ENCODE measurements at places on chromosomes 3 and 15.

DNA sequence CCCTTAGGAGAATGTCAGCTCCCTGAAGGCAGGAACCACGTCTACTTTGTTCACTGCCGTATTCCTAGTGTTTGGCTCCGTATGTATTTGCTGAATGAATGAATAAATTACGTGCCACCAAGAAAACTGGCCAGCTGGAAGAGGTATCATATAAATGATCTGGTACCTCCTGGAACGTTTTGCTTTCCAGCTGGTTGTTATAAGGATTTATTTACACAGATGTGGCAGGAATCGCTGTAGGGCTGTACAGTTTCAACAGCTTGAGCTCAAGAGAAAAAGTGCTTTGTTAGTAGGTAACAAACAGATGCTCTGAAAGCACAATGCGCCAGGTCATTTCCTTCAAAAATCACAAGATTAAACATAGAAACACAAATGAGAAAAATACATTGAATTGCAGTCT, 108.8 kb upstream of the ATP2B2 start:
- DNase-seq: no peak

DNA sequence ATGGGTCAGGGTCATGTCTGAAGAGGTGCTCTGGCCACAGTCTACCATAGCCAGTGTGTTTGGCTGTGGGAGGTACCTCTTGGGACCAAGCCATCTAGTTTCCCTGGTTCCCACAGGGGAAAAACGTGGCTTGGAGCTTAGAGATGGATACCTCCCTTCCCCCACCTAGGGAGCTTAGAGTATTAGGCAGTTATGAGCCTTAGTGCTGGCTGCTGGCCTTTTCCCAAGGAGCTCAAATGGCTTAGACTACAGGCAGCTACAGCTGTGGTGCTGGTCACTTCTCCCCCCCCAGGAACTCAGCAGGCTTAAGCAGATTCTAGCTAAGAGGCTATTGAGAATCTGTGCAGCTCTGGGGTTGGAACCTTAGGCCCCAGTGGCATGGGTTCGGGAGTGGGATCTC, 591.2 kb downstream of the NSUN3 start:
- no peak for DNase-seq

DNA sequence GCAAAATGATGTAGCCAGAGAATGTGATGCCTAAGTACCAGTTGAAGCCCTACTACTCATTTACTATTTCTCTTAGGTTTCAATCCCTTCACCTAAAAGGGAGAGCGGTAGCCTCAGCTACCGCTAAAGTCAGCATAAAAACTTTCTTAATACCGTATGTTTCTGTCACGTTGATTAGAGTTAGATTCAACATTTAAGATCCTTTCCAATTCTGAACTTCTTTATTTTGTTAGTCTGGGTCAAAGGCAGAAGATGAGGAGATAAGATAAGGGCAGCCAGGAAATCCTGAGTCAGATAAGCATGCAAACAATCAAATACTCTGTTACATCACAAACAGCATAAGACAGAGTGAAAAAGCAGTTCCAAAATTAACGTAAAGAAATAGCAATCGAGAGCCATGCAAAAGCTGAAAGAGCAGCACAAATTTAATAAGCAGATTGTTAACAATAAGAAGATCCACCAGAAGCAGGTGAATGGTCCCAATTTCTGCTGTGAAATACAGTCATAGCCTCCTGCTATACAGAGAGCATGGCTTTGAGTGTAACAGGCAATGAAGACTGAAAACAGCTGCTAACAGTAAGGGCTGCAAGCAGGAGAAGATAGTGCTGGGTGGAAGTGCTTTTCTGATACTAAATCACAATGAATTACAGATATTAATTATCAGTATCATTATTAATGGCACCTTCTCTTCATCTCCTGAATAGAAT, 3.0 kb downstream of the TMEM207 start:
- no peak for DNase-seq

GRCh38 chr15:75229191-75230015, 27.7 kb downstream of the C15orf39 start:
- DNase-seq: no peak

- no peak for DNase-seq
Measured at GRCh38 chr3:14803101-14803980, 15.4 kb upstream of the FGD5 start.

- no peak for DNase-seq
Measured at GRCh38 chr3:53768478-53769459, 77.5 kb downstream of the CHDH start.

DNA sequence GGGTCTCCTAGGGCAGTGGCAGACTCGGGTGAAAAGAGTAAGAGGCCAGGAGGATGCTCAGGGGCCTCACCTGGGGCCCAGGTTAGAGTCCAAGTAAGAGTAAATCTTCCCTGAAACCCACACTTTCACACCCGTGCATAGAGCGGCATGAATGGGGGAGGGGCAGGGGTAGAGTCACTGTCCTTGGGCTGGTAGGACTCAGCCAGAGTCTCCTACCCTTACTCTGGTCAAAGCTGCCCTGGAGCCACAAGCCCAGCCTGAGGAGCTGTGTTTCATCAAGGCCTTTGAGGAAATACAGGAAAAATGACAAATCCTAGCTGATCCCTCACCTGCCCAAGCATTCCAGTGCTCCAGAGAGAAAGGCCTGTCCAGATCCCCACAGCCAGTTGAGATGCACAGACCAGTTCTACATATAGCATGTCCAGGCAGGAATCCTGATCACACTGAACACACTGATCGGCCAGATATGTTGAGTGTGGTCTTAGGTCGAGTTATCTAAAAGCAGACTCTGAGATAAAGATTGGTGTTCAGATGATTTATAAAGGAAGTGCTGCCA, 16.7 kb upstream of the CTNNB1 start:
- DNase-seq: no peak

DNA sequence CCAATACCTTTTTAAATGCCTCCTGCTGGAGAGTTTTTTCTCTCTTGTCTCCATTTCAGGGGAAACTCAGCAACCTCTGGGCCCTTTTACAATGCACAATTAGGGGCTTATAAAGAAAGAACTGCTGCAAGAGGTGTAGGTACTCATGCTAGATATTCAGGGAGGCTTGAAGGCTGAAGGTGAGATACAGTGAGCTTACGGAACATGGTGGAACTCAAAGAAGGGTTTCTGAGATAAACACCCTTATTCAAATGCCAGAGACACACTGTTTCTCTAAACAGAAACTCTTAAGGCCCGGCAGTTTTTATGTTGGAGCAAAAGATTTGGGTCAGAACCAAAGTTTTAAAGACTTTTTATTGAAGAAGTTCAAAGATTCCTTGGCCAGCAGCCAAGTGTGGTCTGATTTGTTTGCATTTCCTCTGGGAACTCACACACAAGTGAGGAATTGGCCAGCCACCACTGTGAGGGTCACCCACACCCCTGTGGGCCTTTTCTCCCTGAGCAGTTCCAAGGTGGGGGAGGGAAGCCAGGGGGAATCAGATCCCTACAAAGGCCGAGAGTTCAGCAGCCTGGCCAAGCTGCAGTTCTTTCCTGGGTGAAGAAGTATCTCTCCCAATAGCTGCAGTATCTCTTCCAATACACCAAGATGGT, 47.8 kb downstream of the TNFAIP8L3 start:
- DNase-seq: no peak

DNA sequence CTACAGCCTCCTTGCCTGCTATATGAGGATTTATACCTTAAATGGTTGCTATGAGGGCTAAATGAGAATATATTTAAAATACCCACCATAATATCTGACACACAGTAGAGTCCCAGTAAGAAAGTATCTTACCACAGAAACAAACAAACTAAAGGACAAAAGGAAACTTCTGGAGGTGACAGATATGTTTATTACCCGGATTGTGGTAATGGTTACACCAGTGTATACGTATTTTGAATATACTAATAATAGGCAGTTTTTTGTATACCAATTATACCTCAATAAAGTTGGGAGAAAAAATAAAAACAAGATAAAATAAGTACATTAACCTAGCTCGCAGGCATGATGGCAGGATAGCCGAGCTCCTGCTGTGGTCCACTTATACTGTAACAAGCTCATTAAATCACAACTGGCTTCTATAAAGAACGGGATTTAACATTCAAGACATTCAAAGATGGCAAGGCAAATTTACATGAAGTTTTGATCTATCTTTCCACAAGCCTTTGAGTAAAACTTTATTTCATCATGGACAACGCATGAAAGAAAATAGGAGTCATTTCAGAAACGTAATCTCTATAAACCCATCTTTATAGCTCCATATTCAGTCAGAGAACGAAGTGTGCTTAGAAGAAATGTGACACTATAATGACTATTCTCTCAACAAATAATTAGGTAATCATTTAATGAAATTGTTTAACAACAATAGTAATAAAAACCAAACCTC, 1.5 kb downstream of the RPN1 start:
- DNase-seq: no peak
